T-helper 17 cell (primary cell): ENCODE measurements at places on chromosomes 1 and 21.

DNA sequence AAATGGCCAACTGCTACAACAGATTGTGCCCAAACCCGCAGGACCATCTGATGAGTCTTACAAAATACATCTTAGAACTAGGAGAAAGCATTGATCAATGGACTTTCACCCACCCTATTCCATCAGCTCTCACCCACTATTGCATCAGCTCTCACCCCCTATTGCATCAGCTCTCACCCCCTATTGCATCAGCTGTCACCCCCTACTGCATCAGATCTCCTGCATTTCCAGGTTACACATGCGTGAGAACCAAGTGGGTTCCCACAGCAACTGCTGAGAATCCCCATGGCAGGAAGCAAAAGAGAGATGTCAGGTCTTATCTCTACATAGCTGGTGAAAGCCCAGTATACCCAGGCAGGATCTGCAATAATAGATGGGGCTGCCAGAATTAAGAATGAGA is 533.5 kb downstream of the LTN1 start:
- no peak for DNase-seq

DNA sequence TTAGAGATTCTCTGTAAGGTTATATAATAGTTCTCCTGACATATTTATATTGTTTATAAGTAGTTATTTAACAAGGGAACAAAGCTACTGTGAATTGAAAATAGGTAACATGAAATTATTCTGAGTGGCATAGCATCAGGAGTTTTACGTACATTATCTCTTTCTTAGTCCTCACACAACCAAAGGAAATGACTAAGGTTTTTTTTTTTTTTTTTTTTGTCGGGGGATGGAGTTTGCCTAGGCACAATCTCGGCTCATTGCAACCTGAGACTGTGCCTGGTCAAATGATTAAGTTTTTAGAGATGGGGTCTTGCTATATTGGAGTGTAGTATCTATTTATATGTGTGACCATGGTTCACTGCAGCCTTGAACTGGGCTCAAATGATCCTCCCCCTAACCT is 24.9 kb downstream of the TMED5 start:
- DNase-seq, result no peak

DNA sequence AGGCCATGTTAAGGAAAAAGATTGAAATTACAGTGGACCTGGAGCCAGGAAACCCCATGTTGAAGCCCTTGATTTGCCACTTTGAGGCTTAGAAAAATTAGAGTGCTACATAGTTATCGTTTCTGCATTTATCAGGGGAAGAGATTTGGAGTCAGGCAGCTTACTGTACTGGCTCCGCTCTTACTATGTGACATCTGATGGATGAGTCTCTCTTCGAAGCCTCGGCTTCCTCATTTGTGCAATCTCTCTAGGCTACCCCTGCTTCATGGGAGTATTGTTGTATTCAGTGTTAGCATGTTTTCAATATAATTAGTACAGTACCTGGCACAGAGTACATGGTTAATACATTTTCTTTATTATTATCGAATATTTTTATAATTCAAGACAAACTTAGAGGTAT is 480.4 kb upstream of the USP24 start:
- no peak for DNase-seq

- no peak for DNase-seq
Observed at GRCh38 chr1:99650773-99651437, 5.0 kb downstream of the PALMD start.

DNA sequence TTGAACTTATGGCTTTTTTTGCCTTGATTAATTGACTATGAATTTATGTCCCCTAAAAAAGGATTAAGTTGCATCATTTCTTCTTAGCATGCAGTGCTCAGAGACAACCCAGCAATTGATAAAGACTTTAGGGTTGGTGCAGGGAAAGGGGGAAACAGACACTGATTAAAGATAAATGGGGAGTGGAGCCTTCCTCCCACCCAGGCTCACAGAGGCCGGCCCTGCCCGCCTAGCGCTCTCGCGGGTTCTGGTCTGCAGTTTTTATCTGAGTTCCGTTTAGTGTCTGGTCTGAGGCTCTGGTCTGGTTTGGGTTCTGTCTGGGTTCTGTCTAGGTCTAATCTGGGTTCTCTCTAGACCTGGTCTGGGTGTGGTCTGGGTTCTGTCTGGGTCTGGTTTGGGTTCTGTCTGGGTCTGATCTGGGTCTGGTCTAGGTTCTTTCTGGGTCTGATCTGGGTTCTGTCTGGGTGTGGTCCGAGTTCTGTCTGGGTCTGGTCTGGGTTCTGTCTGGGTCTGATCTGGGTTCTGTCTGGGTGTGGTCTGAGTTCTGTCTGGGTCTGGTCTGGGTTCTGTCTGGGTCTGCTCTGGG is 48.1 kb downstream of the ABCG1 start:
- DNase-seq, result no peak

GRCh38 chr1:184764483-184764882 is 9.8 kb upstream of the EDEM3 start:
- DNase-seq, result no peak

- DNase-seq, result no peak
Observed at GRCh38 chr1:48675251-48675650, 101.4 kb downstream of the BEND5 start.

GRCh38 chr1:31576201-31576669 is at the start of gene TINAGL1:
TINAGL1 (plus strand) TSS chr1:31576515; CDS start chr1:31577149, 634 bp downstream.
- DNase-seq, result no peak

DNA sequence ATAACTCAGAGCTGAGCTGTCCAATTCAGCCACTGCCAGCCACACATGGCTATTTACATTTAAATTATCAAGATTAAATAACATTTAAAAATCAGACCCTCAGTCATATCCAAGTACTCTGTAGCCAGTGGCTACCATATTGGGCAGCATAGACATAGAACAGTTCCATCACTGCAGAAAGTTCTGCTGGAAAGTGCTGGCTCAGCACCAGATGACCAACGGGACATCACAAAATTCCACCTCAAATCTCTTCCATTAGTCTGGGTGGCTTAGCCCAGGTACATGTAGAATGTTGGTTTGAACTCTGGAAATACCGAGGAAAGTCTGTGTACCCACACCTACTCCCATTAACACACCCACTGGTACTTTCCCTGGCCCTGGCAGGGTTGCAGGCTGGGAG is 129.3 kb downstream of the ZSCAN20 start:
- DNase-seq, result no peak

- DNase-seq, result no peak
Observed at GRCh38 chr21:37381883-37382585, 15.5 kb downstream of the DYRK1A start.

GRCh38 chr1:45543581-45544417 is 6.8 kb upstream of the AKR1A1 start:
- peak; percentile 58 for DNase-seq

DNA sequence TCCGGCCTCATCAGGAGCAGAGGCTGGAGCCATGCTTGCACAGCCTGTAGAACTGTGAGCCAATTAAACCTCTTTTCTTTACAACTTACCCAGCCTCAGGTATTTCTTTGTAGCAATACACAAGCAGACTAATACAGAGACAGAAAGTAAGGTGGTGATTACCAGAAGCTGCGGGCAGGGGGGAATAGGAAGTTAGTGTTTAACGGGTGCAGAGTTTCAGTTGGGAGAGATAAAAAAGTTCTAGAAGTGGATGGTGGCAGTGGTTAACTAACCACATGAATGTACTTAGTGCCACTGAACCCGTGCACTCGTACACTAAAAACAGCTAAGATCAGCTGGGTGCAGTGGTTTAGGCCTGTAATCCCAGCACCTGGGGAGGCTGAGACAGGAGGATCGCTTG is 80.4 kb upstream of the TARDBP start:
- DNase-seq, result no peak

- DNase-seq, result no peak
Observed at GRCh38 chr1:177228693-177229065, 57.9 kb downstream of the BRINP2 start.

- no peak for DNase-seq
Observed at GRCh38 chr1:60936163-60936562, 146.2 kb upstream of the NFIA start.

GRCh38 chr21:32144851-32145250 is 134.0 kb downstream of the MIS18A start:
- DNase-seq, result no peak

DNA sequence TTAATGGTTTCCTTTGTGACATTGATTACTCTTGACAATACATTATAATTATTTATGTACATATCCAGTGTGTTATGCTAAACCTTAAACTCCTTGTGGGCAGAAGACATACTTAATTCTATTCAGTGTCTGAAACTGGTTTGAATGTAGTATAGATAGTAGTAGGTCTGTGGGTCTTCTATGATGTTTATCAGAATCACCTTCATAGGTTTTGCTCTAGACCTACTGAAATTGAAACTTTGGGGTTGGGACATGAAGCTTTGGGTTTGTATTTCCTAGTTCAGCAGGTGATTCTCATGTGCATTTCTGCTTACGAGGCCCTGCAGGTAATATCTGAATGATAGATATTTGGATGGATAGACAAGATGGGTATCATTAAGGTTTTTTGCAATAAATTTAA is 48.6 kb downstream of the MIGA1 start:
- no peak for DNase-seq

- DNase-seq, result no peak
Observed at GRCh38 chr1:206823727-206824126, 41.7 kb upstream of the IL20 start.

GRCh38 chr1:244329591-244330317 is 122.0 kb downstream of the ADSS2 start:
- DNase-seq, result no peak

DNA sequence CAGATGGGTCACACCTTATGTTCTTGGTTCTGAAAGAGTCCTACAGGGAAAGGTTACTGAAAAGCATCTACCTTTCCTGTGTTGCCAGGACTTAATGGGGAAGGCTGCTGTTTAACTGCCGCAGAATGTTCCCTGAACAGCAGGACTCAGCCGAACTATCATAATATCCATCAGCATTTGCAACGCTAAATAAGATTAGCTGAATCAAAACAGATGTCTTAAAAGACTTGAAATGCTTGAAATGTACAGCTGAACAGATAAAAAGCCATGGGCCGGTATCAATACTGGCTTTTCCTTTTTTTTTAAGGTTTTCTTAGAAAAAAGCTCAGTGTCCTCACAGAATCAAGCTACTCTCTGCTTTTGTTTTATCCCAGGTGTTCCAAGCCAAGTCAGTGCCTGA is 19.7 kb upstream of the ATP13A2 start:
- DNase-seq, result no peak

- no peak for DNase-seq
Observed at GRCh38 chr1:28236656-28237322, 865 bp downstream of the ATP5IF1 start.

- no peak for DNase-seq
Observed at GRCh38 chr1:45499415-45499769, 481 bp downstream of the CCDC163 start.

DNA sequence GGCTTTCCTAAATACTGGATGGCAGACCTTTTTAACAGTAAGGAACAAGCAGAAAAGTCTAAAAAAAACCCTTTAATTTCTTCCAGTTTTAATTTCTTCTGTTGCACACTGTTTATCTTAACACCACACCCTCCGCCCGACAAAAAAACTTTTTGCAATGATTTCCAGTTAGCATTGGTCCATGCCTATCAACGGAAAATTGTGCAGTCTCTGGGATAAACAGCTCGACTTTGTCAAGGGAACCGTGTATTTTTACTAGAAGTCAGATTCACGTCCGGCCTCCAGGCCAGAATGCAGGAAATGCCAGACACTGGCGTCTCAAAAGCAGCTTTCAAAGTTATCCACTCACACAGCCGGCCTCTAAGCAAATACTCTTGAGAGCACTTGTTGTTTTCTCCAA is 378 bp upstream of the NUP210L start:
- DNase-seq, result no peak

GRCh38 chr1:51309291-51309690 is 21.1 kb downstream of the TTC39A start:
- DNase-seq, result no peak

DNA sequence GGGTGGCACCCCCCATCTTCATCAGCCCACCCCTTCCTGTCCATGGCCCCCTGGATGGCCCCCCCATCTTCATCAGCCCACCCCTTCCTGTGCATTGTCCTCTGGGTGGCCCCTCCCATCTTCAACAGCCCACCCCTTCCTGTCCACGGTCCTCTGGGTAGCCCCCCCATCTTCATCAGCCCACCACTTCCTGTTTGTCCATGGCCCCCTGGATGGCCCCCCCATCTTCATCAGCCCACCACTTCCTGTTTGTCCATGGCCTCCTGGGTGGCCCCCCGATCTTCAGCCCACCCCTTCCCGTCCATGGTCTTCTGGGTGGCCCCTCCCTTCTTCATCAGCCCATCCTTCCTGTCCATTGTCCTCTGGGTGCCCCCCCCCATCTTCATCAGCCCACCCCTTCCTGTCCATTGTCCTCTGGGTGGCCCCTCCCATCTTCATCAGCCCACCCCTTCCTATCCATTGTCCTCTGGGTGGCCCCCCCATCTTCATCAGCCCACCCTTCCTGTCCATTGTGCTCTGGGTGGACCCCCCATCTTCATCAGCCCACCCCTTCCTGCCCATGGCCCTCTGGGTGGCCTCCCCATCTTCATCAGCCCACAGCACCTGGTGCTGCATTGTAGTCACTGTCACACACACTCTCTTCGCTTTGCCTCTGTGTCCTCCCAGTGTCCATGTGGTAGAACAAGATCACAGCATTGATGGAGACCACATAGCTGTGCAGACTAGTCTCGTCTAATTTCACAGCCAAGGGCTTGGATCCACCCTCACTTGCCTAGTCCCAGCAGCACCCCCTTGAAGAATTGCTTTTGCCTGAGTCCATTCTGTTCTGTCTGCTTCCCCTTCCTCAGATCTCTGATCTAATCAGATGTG is 95.9 kb downstream of the PCBP3 start:
- no peak for DNase-seq

- no peak for DNase-seq
Observed at GRCh38 chr21:38570596-38570995, 72.3 kb upstream of the ERG start.

GRCh38 chr1:167651161-167651693 is 21.2 kb downstream of the RCSD1 start:
- no peak for DNase-seq

GRCh38 chr1:66767626-66768025 is 15.4 kb downstream of the DYNLT5 start:
- no peak for DNase-seq

- DNase-seq, result no peak
Observed at GRCh38 chr1:193827516-193827915, 641.1 kb upstream of the B3GALT2 start.

DNA sequence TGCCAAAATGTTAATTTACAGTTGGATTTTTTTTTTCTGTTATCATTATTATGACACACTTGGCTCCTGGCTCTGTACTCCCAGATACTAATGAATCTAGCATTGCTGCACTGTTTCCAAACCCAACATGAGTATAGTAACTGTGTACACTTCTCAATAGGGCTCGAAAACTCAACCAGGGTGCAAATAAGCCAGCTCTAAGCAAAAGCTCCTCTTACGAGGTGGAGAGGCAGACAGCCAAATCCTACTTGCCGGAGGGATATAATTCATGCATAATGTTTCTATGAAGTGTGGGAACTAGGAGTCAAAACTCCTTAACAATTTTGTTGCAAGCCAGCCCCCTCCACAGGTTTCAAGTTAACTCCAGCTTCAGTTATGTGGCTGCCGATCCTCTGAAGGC is 510.4 kb upstream of the ZP4 start:
- no peak for DNase-seq

- DNase-seq, result no peak
Observed at GRCh38 chr1:204130981-204131892, 20.6 kb downstream of the ETNK2 start.
